ENCODE measurements at places on chromosomes 3 and 15.

DNA sequence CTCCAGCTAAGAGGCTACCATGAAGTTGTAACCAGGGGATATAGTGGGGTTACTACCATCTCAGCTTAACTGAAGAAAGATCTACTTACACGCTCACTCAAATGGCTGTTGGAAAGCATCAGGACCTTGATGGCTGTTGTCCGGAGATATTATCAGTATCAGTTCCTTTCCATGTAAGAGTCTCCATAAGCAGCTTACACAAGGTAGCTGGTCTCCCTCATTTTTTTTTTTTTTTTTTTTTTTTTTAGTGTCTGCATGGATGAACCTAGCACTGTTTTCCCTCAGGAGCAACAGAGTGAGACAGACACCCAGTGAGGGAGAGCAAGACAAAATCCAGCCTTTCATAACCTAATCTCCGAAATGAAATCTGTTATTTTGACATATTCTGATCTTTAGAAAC is 230.9 kb downstream of the CADM2 start:
- no peak for DNase-seq

GRCh38 chr3:9021271-9022009 is 58.2 kb upstream of the RAD18 start:
- no peak for DNase-seq

- no peak for DNase-seq
Measured at GRCh38 chr3:167469381-167469780, 4.5 kb downstream of the SERPINI2 start.

GRCh38 chr3:71260782-71261181 is 322.7 kb downstream of the FOXP1 start:
- DNase-seq: no peak

DNA sequence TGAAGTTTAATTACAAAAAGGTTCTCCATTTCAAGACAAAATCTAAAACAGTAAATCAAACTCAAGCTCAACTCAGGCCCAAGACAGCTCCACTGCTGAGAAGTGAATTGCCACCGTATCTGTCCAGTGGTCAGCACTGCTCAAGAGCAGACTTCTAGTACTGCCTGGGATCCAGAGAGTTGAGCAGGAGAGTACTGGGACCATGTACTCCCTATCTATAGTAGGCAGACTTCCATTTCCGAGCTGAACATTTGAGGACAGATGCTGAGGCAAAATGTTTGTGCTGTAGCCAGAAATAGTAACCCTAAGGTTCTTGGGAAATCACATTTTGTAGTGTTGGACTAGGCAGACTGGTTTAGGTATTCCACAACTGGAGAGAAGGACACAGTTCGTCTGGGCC is 44.1 kb downstream of the MRPL3 start:
- no peak for DNase-seq

- no peak for DNase-seq
Measured at GRCh38 chr15:99170476-99171065, 65.7 kb downstream of the SYNM start.

GRCh38 chr3:124986192-124987143 is 51.9 kb upstream of the MUC13 start:
- DNase-seq: no peak

DNA sequence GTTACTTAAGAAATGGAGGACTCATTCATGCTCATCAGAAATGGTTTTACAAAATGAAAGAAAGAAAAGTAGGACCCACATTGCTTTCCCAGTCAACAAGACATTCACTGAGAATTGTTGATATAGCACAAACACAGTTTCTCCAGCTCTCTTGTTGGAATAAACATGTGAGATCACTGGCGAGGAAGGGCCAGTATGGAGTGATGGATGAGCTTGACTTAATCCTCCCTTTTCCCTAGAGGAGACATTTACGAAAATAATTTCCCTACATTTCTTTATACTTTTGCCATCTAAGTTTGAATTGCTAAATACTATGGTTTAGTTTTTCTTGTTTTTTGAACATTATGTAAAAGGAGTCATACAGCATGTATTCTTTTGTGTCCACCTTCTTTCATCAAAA is 15.9 kb upstream of the UBE3A start:
- no peak for DNase-seq

DNA sequence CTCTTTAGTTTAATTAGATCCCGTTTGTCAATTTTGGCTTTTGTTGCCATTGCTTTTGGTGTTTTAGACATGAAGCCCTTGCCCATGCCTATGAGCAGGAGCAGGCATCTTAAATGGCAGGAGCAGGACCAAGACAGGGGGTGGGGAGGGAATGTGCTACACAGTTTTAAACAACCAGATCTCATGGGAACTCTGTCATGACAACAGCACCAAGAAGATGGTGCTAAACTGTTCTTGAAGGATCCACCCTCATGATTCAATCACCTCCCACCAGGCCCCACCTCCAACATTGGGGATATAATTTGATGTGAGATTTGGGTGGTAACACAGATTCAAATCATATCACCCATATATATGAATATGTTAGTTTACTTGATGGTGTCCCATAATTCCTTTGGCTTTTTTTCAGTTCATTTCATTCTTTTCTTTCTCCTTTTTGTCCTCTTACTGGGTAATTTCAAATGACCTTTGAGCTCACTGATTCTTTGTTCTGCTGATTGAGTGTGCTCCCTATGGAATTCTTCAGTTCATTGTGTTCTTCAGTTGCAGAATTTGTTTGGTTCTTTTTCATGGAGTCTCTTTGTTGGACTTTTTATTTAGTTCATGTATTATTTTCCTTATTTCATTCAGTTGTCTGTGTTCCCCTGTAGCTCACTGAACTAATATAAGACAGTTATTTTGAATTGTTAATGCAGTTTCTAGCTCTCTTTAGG is 62.6 kb downstream of the DOCK3 start:
- no peak for DNase-seq

GRCh38 chr3:69697381-69697780 is 41.9 kb upstream of the MITF start:
- DNase-seq: no peak

DNA sequence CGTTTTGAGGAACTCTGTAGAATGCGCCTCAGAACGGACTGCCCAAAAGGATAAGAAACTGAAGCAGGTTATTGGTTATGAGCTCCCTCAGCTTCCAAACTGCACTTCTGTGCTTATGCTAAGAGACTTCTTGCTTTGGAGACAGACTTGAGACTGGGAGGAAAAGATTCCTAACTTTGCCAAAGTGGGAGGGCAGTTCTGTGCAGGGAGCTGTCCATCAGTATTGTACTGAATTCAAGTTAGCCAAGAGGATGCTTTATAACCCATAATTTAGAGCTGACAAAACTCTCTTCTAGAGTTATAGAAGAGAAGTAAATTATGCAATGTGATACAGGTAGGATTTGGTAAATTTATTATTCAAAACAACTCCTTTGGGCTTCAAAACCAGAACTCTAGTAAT is 519.8 kb upstream of the GBE1 start:
- DNase-seq: no peak

DNA sequence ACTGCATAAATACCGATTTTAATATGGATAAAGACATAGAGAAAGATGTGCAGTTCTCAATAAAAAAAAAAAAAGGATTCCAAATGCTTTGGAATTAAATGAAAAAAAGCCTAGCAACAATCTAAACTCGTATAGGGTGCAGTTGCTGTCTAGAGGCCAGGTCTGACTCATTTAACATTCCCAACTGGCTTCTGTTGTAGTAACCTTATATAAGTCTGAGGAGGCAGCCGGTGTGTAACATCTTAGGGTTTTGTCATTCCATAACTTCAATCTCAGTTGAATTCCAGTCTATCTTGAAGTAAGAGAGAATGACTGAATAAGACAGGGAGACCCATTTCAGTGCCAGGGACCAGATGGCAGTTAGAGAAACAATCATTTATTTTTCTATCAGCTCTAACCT is 6.5 kb downstream of the PDCD10 start:
- DNase-seq: no peak

GRCh38 chr15:34122771-34123183 is 20.9 kb downstream of the PGBD4 start:
- no peak for DNase-seq

DNA sequence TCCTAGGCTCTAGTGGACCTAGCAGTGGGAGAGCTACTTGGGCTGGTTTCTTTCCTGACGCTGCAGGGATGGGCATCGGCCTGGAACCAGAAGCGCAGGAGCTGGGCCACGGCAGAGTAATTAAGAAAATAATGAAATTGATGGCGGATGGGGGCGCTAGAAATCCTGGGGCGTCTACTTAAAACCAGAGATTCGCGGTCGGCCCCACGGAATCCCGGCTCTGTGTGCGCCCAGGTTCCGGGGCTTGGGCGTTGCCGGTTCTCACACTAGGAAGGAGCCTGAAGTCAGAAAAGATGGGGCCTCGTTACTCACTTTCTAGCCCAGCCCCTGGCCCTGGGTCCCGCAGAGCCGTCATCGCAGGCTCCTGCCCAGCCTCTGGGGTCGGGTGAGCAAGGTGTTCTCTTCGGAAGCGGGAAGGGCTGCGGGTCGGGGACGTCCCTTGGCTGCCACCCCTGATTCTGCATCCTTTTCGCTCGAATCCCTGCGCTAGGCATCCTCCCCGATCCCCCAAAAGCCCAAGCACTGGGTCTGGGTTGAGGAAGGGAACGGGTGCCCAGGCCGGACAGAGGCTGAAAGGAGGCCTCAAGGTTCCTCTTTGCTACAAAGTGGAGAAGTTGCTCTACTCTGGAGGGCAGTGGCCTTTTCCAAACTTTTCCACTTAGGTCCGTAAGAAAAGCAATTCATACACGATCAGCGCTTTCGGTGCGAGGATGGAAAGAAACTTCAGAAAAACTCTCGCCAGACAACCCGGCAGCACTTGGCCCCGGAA is 6.1 kb downstream of the SOX14 start:
- no peak for DNase-seq

DNA sequence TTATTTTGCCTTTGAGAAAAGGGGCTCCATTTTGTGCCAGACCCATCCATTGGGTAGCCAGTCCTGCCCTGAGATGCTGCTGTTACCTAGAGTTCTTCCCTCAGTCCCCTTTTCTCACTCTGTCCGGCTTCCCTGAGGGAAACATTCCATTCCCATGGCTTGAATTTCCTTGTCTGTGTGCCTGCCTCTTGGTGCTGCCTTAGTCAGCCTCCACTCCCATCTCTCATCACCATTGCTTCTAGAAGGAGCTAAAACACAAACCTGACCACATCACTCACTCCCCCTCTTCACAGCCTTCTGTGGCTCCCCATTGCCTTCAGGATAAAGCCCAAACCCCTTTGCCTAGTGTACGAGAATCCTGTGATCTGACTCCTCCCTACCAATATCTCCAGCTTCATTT is 25.2 kb upstream of the C2CD4B start:
- DNase-seq: no peak

DNA sequence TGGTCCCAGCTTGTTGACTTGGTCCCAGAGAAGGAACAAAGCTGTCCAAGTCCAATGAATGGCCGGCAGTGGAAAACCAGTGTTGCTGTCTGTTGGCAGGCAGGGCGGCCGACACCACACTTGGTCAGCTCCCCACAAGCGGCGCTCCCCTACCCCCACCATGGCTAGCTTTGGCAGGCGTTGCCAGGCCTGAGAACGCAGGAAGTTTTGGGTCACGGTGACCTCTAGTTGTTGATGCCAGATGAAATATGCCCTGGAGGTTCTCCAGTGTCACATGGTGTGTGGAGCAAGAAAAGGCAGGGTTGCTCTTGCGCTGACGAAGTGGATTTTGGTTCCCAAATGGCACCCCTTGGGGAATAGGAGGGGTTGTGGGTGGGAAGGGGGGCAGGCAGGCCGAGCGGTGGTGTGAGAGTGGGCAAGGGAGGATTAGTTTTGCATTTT is 72.7 kb upstream of the TPRG1 start:
- DNase-seq: no peak

- DNase-seq: no peak
Measured at GRCh38 chr15:63815796-63816533, 17.8 kb downstream of the HERC1 start.

DNA sequence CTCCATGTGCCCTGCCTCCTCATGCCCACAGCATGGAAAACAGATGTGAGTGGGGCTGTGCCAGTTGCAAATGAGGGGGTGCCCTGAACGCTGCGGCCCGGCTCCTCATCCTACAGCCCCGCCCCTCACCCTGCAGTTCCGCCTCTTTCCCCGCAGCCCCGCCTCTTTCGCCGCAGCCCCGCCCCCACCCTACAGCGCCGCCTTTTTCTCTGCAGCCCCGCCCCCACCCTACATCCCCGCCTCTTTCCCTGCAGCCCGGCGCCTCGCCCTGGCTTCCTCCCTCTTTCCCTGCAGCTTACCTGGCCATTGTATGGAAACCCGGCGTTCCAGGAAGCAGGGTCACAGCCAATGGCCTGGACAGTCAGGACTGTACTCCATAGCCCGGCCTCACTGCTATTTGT is 284.9 kb downstream of the TLE3 start:
- DNase-seq: no peak

- no peak for DNase-seq
Measured at GRCh38 chr3:126431103-126431534, 36.4 kb downstream of the CFAP100 start.

DNA sequence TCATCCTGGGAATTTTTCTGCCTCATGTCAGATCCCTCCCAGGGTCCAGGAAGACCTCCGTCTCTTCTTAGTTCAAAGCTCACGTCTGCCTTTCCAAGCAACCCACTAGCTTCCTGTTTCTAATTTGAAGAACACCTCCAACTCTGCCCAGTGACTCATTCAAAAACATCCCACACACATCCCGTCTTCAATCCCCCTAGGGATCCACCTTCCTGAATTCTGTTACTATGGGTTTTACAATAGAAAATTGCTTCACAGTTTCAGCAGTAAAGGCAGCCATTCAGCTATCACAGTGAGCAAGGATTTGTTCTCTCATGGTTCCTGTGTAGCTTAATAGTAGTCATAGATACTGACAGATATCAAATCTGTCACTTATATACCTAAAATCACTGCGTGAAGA is 308.3 kb upstream of the CCDC54 start:
- no peak for DNase-seq

DNA sequence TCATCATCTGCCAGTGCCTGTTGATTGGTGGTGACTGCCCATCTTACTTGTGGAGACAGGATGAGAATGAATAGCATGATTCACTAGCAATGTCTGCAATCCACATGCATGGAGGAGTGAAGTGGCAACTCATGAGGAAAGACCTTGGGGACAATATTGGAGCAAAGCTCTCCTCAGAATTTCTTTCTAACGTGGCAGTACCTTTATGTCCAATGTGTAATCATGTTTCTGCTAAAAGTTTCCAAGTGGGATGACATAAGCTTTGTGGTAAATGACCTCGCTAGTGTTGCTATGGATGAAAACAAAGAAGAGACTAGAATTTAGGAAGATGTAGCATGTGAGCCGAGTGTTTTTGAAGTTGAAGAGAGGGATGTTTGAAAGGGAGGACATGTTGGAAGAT is 117.8 kb downstream of the CPNE4 start:
- no peak for DNase-seq

DNA sequence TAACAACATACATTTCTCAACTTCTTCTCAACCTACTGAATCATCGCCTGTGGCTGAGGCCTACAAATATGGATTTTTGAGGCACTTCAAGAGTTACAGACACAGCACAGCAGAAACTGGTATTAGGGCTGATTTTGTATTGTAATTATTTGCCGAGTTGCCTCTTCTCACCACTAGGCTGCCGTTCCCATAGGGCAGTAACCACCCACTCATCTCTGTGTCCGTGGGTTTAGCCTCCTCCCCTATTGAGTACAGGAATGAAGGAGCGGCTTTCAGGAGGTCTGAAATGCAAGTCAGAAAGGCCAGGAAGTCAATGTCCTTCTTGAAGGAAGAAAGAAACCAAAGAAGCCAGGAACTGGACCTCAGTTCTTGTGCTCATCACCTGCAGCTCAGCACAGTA is 220.8 kb downstream of the MTHFS start:
- DNase-seq: no peak
